ENCODE measurements at places on chromosomes 11 and 22. TPM values are rescaled to one million over a fixed set of nuclear protein-coding genes. Genes with fewer than 3 reads are reported as not detected.

DNA sequence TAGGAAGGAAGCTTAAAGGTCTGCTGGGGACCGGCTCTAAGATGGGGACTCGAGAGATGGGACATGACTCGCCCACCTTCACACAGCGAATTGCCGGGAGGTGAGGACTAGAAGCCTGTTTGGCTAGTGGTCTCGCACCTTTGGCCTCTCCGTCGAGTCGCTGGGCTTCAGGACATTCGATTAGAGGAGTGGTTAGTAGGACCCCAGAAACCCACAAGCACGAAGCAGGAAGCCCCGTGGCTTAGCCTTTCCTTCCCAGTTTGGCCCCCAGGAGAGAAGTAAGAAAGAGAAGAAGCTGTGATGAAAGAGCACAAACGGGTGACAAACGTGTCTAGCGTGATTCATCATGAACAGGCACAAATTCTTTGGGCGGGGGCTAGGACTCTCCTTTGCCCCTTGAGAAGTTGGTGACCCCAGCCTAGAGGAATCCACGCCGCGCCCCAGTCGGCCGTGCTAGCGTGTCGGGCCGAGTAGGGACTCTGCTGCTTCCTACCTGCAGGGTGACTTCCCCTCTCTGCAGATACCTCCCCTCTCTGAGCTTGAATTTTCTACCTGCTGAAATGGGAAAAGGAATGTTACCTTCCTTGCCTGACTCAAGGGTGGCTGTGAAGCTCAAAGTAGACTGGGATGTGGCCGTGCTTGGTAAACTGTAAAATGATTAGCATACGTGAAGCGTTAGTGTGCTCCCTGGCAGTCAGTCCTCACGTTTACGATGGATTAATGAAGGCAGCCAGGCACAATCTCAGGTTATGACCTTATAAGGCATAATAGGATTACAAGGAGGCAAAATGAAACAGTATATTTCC lies 1.1 kb upstream of the ADM start:
- no peak overlapping the region for H3K27ac ChIP-seq
- peaks cover 37% of the 10 kb centered on the region for H3K4me1 ChIP-seq
- H3K4me3 ChIP-seq: peak overlapping the region; percentile 99
- no peak for DNase-seq

GRCh38 chr11:61778357-61778886 lies 14.0 kb downstream of the TMEM258 start:
- no peaks in the 10 kb centered on the region for H3K36me3 ChIP-seq
- H3K27me3 ChIP-seq: no peaks in the 10 kb centered on the region
- no peak overlapping the region for H3K4me3 ChIP-seq
- H3K27ac ChIP-seq: no peak overlapping the region
- DNase-seq: no peak

DNA sequence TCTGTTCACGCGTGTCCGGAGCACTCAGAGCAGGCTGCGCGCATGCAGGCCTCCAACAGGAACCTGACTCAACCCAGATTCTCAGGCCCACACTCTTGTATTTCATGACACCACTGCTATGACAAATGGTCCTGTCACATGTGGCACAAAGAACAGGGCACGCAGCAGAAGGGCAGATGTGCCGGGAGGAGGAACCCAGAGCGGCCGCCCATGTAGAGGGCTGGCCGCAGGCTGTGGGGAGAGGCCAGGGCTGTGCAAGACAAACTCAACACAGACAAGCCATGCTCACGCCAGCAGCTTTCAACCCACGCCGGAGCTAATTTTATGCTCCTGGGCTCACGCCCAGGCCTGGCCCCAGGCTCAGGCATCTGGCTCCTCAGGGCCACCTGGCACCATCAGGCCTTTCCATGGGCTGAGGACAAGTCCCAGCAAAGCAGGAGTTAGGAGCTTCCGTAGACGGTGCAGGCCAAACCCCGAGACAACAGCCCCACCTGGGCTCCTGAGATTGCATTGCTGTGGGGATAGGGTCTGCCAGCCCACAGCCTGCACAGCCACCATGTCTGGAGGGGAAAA lies 40.0 kb downstream of the DUSP8 start:
- H3K36me3 ChIP-seq: peaks cover 33% of the 10 kb centered on the region
- no peak overlapping the region for H3K27ac ChIP-seq
- H3K4me1 ChIP-seq: peaks cover 21% of the 10 kb centered on the region
- H3K27me3 ChIP-seq: no peaks in the 10 kb centered on the region
- DNase-seq: no peak
- no peak overlapping the region for H3K4me3 ChIP-seq

DNA sequence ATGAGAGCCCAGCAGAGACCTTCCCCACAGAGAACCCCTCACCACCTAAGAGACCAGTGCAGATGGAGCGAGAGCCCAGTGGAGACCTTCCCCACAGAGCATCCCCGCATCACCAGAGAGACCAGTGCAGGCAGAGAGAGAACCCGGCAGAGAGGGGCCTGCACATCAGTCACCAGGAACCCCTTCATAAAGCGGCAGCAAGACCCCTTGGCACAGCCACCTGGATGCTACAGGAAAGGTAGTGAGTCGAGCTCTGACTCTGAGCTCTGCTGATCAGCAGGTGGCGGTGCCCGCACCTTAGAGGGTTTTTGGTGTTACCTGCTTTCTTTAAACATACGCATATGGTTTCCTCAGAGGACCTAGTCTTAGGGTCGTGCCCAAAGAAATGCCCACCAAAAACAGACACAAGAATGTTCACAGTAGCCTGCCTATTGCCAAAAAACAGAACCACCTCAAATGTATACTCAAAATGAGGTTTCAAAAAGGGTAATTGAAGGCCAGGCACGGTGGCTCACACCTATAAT lies 678.7 kb downstream of the BRD1 start:
- H3K27ac ChIP-seq: no peak overlapping the region
- no peak for DNase-seq
- H3K4me1 ChIP-seq: no peaks in the 10 kb centered on the region
- H3K27me3 ChIP-seq: no peaks in the 10 kb centered on the region
- no peaks in the 10 kb centered on the region for H3K36me3 ChIP-seq

MS4A8 gene
- not detected for total RNA-seq

LUZP2 gene
- not detected for total RNA-seq
